ENCODE measurements at places on chromosomes 2 and 18.

GRCh38 chr2:173869244-173870229 lies 95.6 kb downstream of the SP3 start:
- no peak for DNase-seq

- DNase-seq: no peak
Measured at GRCh38 chr18:47883771-47884413, 46.6 kb downstream of the SMAD2 start.

DNA sequence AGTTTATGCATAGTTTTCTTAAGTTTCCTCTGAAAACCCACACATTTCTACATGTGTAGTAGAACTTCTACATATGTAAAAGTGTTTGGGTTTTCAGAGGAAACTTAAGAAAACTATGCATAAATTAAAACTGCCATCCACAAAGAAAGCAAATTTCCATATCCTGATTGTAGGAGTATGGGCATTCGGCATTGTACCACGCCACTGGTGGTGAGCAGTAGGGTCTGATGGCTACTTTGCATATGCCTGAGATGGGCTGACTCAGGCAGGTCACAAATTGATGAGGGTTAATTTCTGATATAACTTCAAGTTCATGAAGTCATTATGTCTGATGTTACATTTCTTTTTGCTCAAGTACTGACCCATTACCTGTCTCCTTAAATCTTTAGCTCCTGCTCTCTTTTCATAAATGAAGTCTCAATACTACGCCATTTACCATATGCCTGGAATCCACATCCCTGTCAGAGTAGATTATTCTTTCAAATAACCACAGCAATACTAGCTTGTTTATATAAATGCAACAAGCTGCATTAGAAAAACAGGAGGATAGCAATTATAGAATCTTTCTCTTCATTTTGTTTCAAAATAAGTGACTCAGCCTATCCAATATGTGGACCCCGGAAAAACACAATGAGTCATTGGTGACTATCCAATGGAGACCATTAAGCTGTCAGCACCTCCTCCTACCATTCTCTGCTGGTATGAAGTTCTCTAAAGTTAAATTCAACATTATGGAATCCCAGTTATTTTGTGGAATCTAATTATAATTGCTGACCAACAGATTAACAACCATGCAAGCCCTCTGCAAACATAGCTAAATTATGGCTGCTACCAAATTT lies 355.2 kb upstream of the UBE2E3 start:
- no peak for DNase-seq

- no peak for DNase-seq
Measured at GRCh38 chr18:68925268-68925667, 127.4 kb downstream of the CCDC102B start.

DNA sequence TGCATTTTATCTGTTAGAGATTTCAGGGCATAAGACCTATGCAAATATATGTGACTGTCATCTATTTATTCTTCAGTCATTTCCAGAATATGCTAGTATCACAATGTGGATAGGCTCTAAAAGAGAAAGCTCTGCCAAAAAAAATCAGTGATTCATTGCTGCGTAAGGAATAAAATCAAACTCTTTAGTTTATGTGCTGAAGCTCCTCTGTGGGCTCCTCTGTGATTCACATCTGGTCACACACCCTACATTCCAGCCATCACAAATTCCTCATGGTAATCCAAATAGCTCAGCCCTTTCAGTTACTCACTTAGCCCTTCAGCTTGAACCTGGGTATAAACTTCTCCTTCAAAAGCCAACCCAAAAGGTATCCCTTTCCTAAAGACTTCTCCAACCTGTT lies 21.4 kb downstream of the DLGAP1 start:
- DNase-seq: no peak
